GM04503 (cell line): ENCODE measurements at places on chromosomes 1 and 21.

DNA sequence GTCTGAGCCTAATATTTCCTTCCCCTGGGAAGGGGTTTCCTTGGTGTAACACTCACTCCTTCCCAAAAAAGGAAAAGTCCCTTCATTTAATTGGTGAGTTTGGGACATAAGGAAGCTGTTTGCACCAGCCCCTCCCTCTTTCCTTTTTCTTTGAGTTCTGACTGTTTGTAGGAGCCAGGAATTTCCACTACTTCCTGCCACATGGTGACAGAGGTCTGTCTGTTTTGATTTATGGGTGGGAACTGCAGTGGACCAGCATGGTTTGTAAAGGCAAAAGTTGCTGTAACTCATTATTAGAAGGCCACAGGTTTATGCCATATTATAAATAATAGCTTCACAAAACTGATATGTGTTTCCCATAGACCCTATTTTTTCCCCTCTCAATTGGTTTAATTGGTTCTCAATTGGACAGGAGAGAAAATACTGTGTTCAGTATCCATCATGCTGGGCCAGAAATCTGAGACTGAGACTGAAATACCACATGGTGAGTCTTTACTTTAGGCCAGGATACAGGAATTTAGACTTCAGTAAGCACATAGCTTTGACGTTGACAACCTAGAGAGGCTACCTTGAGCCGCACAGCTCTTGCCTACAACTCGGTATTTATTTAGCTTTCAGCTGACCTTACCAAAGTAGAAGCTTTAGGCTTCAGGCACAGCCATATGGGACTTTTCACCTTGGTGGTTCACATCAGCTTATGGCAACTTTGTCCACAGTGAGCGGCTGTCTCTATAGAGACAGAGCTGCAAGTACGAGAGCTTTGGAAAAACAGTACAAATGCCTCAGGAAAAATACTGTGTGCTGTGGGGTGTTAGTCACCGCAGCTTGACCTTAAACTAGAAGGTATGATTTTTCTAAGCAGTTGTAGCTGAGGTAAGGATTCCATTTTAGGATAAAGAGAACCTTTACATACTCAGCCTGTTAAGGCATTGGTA, 40.0 kb upstream of the RGS7 start:
- no peak for DNase-seq

GRCh38 chr1:222926566-222926965, 111.7 kb downstream of the DISP1 start:
- no peak for DNase-seq

GRCh38 chr21:35900539-35900938, 159.8 kb downstream of the SETD4 start:
- DNase-seq = no peak

DNA sequence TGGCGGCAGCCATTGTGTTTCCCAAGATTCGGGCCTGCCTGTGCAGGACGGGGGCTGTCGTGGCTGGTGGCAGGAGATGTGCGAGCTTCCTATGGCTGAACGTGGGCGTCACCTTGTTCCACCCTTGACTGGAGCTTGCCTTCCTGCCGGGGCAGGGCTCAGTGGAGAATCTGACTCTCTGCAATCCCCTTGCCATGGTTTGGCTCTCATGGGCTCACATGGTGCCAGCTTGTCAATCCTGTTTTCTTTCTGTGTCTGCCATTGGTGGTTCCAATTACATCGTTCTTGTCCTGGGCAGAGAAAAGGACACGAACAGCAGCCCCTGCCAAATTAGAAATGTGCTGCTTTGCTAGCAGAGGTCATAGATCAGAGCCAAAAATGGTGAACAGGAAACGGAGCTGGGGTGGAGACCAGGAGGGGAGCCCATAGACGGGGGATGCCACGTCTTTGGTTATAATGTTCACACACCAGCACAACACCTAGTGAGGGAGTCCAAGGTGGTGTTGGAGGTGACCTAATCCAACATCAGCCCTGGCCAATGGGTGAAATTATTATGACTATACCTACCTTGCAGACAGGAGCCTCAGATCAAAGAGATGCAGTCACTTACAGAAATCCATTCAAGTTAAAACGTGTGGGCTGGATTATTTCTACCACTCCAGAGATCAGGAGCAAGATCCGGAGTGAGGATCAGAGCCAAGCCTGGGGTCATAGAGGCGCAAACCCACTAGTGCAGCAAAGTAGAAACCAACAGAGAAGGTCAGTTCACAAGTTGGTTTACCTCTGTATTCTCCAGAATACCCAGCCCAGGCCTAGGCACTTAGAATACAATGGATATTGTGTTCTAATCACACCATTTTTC, 253.1 kb downstream of the SIPA1L2 start:
- no peak for DNase-seq

DNA sequence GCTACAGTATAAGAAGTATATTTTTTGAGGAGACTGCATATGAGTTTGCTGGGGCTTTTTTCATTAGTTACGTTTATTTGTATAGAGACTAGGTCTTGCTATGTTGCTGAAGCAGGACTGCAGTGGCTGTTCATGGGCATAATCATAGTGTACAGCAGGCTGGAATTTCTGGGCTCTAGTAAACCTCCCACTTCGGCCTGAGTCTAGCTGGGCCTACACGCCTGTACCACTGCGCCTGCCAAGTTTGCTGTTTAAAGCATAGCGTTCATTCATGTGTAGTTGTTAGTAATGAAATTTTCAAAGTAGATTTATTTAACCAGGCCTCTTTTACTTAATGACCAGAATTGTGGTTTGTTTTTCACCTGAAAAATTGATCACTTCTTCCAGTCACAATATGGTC, 33.8 kb downstream of the HS2ST1 start:
- DNase-seq = no peak

- DNase-seq = no peak
These were observed 329.5 kb upstream of the DUSP10 start for GRCh38 chr1:222071387-222071786.

DNA sequence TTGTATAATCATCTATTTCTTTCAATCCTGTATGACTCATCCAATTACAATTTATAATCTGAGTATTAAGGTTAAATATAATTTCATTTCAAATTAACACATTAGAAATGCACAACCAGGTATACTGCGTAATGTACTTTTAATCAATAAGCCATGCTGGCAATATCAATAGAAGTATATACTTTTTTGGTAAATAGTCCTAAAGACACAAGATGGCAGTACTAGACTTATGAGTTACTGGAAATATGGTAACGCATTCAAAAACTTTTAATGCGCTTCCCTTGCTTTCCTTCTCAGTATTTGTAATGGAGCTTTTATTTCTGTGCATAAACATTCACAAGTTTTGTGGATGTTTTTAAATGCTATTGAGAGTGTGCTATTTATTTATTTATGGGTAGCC, 1162.0 kb upstream of the TMPRSS15 start:
- DNase-seq = no peak

- DNase-seq = no peak
These were observed 54.4 kb upstream of the GCLM start for GRCh38 chr1:93963585-93963984.
